ENCODE measurements at places on chromosomes 3 and 15. TPM values are rescaled to one million over a fixed set of nuclear protein-coding genes. Genes with fewer than 3 reads are reported as not detected.

The ZBBX gene
- total RNA-seq: not detected

The MKRN3 gene
- total RNA-seq: 2.0 TPM

The GOLGA8T gene
- total RNA-seq: 1.6 TPM

The ANKRD34C gene
- total RNA-seq: not detected
